ENCODE measurements at places on chromosomes 4 and X. TPM values are rescaled to one million over a fixed set of nuclear protein-coding genes. Genes with fewer than 3 reads are reported as not detected.

RAB28 gene
- total RNA-seq, result 12.3 TPM

PCYT1B gene
- total RNA-seq, result 1.1 TPM

GPR34 gene
- total RNA-seq, result 0.72 TPM

DNA sequence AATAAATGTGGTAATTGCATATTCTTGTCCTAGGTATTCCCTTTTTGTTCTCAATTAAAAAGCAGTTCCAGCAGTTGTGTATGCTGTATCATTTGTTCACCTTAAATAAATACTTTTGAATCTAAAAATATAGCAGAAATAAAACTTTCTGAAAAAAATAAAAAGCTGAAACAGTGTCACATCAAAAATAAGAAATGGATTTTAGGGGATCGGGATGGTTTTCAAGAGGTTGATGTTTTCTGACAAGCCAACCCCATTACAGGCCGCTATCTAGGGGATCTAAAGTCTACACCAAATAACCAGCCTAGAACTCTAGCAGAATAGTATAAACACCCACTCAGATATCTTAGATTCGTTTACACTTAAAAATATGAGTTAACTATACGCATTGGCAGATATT lies 95.4 kb upstream of the MAML3 start:
- DNase-seq, result no peak
- no peaks in the 10 kb centered on the region for H3K36me3 ChIP-seq
- no peak overlapping the region for H3K27ac ChIP-seq
- no peak overlapping the region for H3K4me3 ChIP-seq
- no peaks in the 10 kb centered on the region for H3K27me3 ChIP-seq

DNA sequence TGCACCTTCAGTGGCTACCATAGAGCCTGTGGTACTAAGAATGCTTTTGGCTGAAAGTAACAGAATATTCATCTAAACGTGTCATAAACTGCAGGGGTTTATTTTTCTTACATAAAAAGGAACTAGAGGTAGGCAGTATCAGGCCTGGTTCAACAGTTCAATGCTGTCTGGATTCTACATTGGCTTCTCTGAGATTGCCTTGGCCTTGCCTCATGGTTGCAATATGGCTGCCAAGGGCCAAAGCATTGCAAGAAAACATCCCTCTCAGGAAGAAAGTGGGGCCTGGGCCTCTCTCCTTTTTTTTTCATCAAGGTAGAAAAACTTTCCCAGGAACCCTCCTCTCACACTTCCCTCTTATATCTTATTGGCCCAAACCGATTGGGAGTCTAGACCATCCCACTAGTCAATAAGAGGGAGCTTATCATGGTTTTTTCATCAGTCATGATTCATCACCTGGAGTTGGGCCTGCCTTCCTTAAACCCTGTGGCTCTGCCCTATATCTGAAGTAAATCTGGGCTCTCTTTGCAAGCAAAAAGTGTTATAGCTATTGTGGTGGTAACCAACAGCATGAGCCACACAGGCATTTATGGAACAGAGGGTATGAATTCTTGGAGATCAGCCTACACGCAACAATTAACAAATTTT lies 1.8 kb upstream of the DOCK11 start:
- H3K27ac ChIP-seq, result no peak overlapping the region
- DNase-seq, result no peak
- H3K36me3 ChIP-seq, result no peaks in the 10 kb centered on the region
- H3K4me3 ChIP-seq, result no peak overlapping the region
- no peaks in the 10 kb centered on the region for H3K27me3 ChIP-seq

- DNase-seq, result no peak
- no peaks in the 10 kb centered on the region for H3K4me1 ChIP-seq
- H3K27me3 ChIP-seq, result no peaks in the 10 kb centered on the region
- no peak overlapping the region for H3K27ac ChIP-seq
Measured at GRCh38 chr4:180261346-180261745, 1981.9 kb upstream of the TENM3 start.

DNA sequence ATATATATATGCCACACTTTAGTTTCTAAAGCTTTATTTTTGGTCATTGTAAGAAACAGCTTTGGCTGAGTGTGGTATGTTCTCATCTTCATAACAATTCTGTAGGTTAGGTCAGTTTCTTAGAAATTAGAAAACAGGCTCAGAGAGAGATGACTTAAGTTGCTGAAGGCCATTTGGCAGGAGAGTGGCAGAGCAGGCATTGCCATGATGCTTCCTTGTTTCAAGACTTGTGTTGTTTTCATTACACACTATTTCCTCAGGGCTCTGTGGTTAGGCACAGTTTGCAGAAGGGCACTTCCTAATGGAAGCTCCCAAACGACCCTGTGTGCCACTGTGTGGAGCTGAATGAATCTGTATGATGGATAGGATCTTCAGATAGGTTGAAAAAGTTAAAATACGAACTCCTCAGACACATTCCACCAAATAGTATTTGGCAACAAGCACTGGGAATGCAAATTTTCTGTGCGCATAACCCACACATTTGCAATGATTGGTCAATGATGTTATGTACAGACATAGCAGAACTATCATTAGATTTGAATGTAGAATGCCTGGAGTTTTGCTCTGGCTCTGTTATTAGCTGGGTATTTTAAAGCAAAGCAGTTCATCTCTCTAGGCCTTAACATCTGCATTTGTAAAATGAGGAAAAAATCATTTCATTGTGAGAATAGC lies 274.3 kb upstream of the HS3ST1 start:
- H3K27me3 ChIP-seq, result no peaks in the 10 kb centered on the region
- H3K27ac ChIP-seq, result no peak overlapping the region
- no peak for DNase-seq
- no peaks in the 10 kb centered on the region for H3K36me3 ChIP-seq
- H3K4me3 ChIP-seq, result no peak overlapping the region

- H3K27me3 ChIP-seq, result no peaks in the 10 kb centered on the region
- H3K27ac ChIP-seq, result no peak overlapping the region
- H3K36me3 ChIP-seq, result no peaks in the 10 kb centered on the region
- no peak for DNase-seq
- H3K4me3 ChIP-seq, result no peak overlapping the region
- no peaks in the 10 kb centered on the region for H3K4me1 ChIP-seq
Measured at GRCh38 chr4:163587867-163588266, 93.4 kb downstream of the TMA16 start.

DNA sequence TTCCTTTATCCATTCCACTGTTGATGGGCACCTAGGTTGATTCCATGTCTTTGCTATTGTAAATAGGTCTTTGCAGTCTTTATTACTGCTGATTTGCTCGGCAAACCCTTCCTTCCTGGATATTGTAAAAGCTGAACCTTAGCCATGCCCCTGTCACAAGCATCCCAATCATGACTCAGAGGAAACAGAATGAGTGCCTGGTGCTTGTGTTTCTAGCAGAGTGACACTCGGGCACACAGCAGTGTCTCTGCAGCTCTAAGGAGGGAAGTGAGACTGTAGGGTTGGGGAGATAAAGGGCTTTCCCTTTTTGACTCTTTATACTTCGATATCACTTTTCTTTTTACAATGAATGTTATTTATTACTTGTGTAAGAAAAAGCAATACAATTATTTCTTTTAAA lies 83.3 kb downstream of the AKAP4 start:
- no peak overlapping the region for H3K4me3 ChIP-seq
- H3K27ac ChIP-seq, result no peak overlapping the region
- no peaks in the 10 kb centered on the region for H3K4me1 ChIP-seq
- no peaks in the 10 kb centered on the region for H3K36me3 ChIP-seq

Measured in osteoblast (primary cell).